ENCODE measurements at places on chromosomes 16 and 17.

- H3K27me3 ChIP-seq, result no peaks in the 10 kb centered on the region
- no peak within 1 kb of the TSS for H3K4me3 ChIP-seq
- no peaks in the 10 kb centered on the region for H3K36me3 ChIP-seq
- no peak for DNase-seq
- H3K4me1 ChIP-seq, result peaks cover 14% of the 10 kb centered on the region
Observed at GRCh38 chr17:49848019-49848473, at the start of gene TAC4. Gene TAC4, minus strand, starts transcription at chr17:49848069. Its CDS starts 52 bp downstream, at chr17:49848017.

DNA sequence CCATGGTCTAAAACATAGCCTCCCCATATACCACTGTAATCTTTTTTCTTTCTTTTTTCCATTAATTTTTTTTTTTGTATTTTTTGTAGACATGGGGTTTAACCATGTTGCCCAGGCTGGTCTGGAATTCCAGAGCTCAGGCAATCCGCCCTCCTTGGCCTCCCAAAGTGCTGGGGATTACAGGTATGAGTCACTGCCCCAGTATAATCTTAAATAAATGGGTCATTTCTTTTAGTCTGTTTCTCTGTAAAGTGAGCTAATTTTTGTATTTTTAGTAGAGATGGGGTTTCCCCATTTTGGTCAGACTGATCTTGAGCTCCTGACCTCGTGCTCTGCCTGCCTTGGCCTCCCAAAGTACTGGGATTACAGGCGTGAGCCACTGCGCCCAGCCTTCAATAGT is 5.7 kb upstream of the NME1 start:
- no peaks in the 10 kb centered on the region for H3K27me3 ChIP-seq
- DNase-seq, result no peak
- no peak overlapping the region for H3K27ac ChIP-seq
- no peak overlapping the region for H3K4me3 ChIP-seq

DNA sequence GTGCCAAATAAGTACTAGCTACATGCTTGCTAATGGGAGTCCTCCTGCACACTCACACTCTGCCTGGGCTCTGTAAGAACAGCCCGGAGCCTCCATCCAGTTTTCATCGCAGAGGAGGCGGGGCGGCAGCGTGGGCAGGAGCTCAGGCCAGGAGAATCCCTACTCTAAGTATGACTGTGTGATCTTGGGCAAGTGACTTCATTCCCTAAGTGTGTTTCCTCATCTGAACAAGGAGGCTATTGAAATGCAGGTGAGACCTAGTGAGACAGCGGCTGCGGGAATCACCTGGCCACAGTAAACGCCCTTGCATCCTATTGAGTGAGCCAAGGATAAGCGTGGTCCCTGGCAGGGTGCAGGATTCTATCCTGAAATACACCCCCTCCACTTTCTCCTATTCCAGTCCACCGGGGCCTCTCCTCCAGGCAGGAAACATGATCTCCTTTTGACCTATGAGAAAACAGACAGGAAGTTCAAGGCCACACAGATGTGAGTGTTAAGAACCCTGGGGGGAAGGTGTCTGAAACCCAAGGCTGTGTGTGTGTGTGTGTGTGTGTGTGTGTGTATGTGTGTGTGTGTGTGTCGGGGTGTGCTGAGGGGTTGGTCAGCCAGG is 5.2 kb upstream of the RAI1 start:
- no peaks in the 10 kb centered on the region for H3K27me3 ChIP-seq
- H3K4me3 ChIP-seq, result no peak overlapping the region
- no peaks in the 10 kb centered on the region for H3K36me3 ChIP-seq

- H3K36me3 ChIP-seq, result no peaks in the 10 kb centered on the region
- H3K4me3 ChIP-seq, result no peak overlapping the region
- H3K4me1 ChIP-seq, result no peaks in the 10 kb centered on the region
- H3K27ac ChIP-seq, result no peak overlapping the region
Observed at GRCh38 chr16:55212791-55213190, 111.2 kb upstream of the IRX6 start.

DNA sequence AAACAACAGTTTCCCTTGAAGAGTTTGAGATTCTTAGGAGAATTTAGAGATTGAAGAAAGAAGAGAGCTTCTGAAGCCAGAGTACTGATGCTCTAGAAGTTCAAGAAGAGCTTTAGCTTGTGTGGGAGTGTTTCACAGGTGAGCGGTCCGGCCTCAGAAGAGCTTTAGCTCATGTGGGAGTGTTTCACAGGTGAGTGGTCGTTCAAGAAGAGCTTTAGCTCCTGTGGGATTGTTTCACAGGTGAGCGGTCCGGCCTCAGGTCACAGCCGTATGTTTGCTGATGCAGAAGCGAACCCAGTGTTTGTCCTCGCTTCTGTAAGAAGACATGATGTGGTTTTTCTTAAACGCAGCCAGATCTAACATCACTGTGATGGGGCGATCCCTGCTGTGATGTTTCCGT is 76.4 kb downstream of the SEC14L1 start:
- no peak for DNase-seq
- no peaks in the 10 kb centered on the region for H3K4me1 ChIP-seq
- H3K27me3 ChIP-seq, result no peaks in the 10 kb centered on the region
- H3K27ac ChIP-seq, result no peak overlapping the region
- peaks cover 21% of the 10 kb centered on the region for H3K36me3 ChIP-seq
- no peak overlapping the region for H3K4me3 ChIP-seq

DNA sequence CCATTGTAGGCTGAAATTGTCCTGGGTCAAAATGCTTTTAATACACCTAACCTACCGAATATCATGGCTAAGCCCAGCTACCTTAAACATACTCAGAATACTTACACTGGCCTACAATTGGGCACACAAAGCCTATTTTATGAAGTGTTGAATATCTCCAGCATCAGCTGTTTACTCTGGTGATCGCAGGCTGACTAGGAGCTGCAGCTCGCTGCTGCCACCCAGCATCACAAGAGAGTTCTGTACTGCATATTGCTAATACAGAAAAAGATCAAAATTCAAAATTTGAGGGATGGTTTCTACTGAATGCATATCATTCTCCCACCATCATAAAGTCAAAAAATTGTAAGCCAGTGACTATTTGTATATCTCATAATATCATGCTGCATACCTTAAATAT is 55.3 kb downstream of the ULK2 start:
- no peak overlapping the region for H3K27ac ChIP-seq
- no peak for DNase-seq
- H3K4me1 ChIP-seq, result no peaks in the 10 kb centered on the region
- H3K36me3 ChIP-seq, result peaks cover 7% of the 10 kb centered on the region
- no peak overlapping the region for H3K4me3 ChIP-seq

- H3K4me3 ChIP-seq, result peak within 1 kb of the TSS; percentile 100
- H3K36me3 ChIP-seq, result no peaks in the 10 kb centered on the region
- no peaks in the 10 kb centered on the region for H3K27me3 ChIP-seq
Observed at GRCh38 chr17:2029911-2030778, at the start of gene DPH1. Gene DPH1, plus strand, starts transcription at chr17:2030153. Its CDS starts 17 bp downstream, at chr17:2030170.

- no peak for DNase-seq
- H3K27me3 ChIP-seq, result no peaks in the 10 kb centered on the region
- no peaks in the 10 kb centered on the region for H3K4me1 ChIP-seq
- H3K36me3 ChIP-seq, result no peaks in the 10 kb centered on the region
Observed at GRCh38 chr17:74699236-74699635, 13.5 kb downstream of the CD300LF start.

GRCh38 chr16:29029168-29029994 is 44.5 kb downstream of the LAT start:
- H3K36me3 ChIP-seq, result no peaks in the 10 kb centered on the region
- no peaks in the 10 kb centered on the region for H3K4me1 ChIP-seq
- no peaks in the 10 kb centered on the region for H3K27me3 ChIP-seq
- no peak overlapping the region for H3K4me3 ChIP-seq

DNA sequence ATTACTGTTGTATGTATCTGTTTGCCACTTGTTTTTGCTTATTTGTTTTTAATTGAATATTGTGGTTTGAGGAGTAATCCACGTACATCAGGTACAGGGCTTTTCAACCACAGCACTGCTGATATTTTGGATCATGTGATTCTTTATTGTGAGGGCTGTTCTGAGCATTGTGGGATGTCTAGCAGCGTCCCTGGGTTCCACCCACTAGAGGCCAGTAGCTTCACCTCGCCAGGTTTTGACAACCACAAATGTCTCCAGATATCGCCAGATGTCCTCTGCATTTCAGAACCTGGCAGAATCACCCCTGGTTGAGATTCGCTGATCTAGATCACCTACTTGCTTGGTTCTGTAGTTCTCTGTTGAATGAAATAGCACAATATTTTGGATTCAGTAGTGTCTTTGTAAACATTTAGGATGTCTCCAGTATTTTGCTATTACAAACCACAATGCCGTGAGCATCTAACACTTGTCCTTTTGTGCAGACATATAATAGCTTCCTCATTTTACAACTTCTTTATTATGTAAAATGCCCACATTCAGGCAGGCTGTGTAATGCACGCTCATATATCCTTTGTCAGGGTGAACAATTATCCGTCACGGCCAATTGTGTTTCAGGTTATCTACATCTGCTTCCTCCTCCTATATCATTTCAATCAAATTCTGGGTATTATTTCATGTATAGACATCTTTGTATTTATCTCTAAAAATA is 380.3 kb downstream of the SNX29 start:
- H3K4me1 ChIP-seq, result no peaks in the 10 kb centered on the region
- H3K27ac ChIP-seq, result no peak overlapping the region
- no peak for DNase-seq
- H3K36me3 ChIP-seq, result no peaks in the 10 kb centered on the region

DNA sequence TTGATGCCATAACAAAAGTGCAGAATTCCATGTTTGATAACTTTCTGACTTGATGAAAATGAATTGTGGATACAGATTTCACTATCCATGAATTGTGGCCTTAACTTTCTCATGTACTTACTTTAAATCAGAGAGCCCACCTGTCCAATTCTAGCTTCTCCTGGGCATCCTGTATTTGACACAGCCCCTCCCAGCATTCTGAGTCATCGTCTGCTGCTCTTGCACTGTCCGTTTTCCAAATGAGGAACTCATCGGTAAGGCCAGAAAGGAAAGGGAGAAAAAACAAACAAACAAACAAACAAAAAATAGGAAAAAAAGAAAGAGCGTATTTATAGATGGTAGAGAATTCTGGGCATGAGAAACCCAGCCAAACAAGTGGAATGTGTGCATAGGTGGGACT is 361.6 kb downstream of the WWOX start:
- H3K27ac ChIP-seq, result no peak overlapping the region
- H3K4me3 ChIP-seq, result no peak overlapping the region
- no peaks in the 10 kb centered on the region for H3K4me1 ChIP-seq

- H3K4me3 ChIP-seq, result no peak overlapping the region
- H3K36me3 ChIP-seq, result no peaks in the 10 kb centered on the region
- H3K27ac ChIP-seq, result no peak overlapping the region
- DNase-seq, result no peak
Observed at GRCh38 chr16:88130681-88131080, 179.4 kb downstream of the BANP start.

DNA sequence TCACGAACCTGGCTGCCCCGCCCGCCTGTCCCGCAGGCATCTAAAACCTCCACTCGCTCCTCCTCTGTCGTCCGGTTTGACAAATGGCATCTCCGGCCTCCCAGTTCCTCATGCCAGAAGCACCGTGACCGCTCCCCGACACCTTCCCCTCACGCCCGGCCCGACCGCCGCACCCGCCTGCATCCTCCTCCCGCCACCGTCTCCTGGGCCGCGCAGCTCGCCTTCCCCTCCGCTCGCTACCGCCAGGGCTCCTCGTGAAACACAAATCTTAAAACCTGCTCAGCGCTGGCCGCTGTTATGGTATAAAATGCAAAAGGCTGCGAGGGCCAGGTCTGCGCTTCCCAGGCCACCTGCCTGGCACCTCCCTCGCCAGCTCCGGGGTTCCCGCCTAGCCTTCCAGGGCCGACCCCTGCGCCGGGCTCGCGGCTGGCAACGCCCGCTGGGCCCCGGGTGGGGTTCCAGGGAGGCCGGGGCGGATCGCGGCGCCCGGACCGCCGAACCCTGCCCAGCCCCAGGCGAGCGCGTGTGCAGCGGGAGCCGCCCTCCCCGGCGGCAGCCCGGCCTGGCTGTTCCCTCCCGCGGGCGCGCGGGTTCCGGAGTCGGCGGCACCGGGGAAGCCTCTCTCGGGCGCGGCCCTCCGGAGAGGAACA is 488 bp downstream of the SPSB3 start:
- peak overlapping the region; percentile 95 for H3K27ac ChIP-seq
- H3K36me3 ChIP-seq, result peaks cover 4% of the 10 kb centered on the region
- peak; percentile 48 for DNase-seq
- H3K27me3 ChIP-seq, result no peaks in the 10 kb centered on the region

- no peak overlapping the region for H3K4me3 ChIP-seq
- no peak for DNase-seq
- H3K27me3 ChIP-seq, result no peaks in the 10 kb centered on the region
- no peaks in the 10 kb centered on the region for H3K4me1 ChIP-seq
Observed at GRCh38 chr16:18834864-18835263, 33.5 kb upstream of the ARL6IP1 start.

- no peak overlapping the region for H3K4me3 ChIP-seq
- DNase-seq, result no peak
- H3K27me3 ChIP-seq, result no peaks in the 10 kb centered on the region
- no peaks in the 10 kb centered on the region for H3K36me3 ChIP-seq
Observed at GRCh38 chr16:53785916-53786315, 82.0 kb downstream of the FTO start.

DNA sequence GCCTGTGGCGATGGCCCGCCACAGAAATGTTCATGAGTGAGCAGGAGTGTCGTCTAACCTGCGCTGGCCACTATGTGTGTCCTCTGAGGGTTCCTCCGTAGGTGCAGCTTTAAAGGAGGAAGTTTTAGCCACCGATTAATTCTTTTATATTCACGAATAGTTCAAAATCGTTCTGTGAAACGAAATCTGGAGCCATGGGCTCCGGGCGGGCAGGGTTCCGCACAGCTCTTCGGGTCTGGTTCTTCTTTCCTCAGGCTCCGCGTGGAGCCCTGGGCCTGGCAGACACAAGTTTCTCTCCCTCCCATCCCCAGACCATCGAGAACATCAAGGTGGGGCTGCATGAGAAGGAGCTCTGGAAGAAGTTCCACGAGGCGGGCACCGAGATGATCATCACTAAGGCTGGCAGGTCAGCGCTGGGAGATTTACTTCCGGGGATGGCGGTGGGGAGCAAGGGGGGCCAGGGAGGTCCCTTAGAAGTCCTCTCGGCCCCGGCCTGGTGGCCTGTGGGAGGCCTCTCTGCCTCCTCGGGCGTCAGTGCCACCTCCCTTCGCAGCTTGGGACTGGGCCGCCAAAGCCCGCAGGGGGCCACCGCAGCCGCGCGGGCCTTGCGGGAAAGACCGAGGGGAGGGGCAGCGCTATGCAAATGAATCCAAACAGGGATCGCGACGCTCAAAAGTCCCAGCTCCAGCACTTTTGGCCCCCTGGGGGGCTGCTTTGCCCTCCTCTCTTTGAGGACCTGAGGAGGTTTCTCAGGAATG is 5.2 kb downstream of the TBX4 start:
- no peaks in the 10 kb centered on the region for H3K36me3 ChIP-seq
- H3K4me1 ChIP-seq, result peaks cover 34% of the 10 kb centered on the region
- H3K4me3 ChIP-seq, result no peak overlapping the region
- no peak for DNase-seq
- H3K27me3 ChIP-seq, result no peaks in the 10 kb centered on the region

Measured in body of pancreas (tissue), 4 donors.